HS-5 (cell line): ENCODE measurements at places on chromosomes 12 and 14.

GRCh38 chr12:164207-164606 is 49.8 kb downstream of the SLC6A12 start:
- DNase-seq: no peak

- no peak for DNase-seq
Observed at GRCh38 chr12:96218989-96219678, 25.0 kb downstream of the ELK3 start.

DNA sequence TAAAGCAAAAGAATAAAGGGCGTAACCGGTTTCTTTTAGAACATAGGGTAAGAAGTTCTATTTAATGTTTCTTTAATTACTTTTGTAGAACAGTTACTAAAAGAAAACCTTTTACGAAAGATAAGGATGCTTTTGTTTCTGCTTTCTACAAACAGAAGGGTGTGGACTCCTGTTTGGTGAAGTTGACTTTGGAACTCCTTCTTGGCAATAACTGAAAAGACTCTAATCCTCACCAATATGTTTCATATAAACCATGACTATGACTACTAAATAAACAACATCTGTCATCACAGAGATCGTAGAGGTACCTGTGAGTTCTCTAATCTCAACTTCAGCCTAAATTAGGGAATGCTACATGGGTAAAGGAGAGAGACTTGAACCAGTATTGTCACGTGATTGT is 210.8 kb upstream of the FLRT2 start:
- DNase-seq: no peak

DNA sequence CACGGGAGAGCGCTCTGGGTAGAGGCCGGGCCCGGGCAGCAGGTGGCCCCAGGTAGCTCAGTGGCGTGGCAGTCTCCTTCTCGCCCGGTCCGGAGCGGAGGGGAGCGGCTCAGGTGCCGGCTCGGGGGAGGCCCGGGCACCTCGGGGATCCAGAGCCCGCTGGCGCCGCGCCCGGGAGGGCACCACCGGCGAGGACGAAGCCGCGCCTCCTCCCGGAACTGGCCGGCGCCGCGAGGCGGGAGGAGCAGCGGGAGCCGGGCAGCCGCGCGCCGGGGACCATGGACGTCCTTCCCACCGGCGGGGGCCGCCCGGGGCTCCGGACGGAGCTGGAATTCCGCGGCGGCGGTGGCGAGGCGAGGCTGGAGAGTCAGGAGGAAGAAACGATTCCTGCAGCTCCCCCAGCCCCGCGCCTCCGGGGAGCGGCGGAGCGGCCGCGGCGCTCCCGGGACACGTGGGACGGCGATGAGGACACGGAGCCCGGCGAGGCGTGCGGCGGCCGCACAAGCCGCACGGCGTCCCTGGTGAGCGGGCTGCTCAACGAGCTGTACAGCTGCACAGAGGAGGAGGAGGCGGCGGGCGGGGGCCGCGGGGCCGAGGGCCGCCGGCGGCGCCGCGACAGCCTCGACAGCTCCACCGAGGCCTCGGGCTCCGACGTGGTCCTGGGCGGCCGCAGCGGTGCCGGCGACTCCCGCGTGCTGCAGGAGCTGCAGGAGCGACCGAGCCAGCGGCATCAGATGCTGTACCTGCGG is 21.5 kb upstream of the GNS start:
- no peak for DNase-seq

DNA sequence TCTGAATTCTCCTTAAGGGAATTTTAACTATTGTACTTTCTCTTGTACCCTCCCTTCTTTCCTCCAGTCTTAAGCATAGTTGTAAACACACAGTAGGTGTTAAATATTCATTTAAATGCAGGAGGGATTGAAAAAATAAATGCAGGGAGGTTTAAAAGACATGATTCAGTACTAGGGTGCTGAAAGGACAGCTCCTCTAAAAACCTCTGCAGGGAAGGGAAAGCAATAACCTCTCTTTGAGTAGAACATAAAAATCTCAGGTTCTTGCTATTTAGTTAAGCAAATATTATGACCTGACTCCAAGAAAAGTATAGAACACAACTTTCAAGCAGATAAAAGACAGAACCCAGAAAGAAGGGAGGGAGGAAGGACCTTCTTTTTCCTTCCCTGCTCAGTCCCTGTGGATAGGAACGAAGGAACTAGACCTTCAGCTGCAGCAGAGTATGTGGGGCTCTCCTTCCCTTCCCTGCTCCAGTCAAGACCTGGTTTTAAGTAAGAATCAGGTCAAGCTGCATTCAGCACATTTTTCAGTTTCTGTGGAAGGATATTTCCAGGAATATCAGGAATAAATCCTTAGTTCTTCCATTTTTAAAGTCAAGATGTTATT is 4.7 kb downstream of the MAP3K9 start:
- no peak for DNase-seq

DNA sequence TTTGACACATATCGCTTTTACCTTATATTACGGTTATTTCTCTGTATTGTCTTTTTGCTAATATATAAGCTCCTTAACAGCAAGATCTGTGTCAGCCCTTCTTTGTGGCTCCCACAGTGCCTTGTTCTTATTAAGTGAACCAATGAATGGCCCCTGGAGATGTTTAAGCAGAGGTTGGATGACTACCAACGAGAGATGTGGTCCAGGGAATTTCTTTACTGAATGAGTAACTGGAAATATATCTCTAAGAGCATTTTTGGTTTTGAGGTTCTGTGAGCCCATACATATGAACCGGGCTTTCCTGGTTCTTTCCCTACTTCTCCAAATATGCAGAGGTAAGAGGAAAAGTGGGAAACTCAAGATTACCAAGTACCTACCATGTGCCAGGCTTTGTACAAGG is 23.5 kb downstream of the CALCOCO1 start:
- no peak for DNase-seq

DNA sequence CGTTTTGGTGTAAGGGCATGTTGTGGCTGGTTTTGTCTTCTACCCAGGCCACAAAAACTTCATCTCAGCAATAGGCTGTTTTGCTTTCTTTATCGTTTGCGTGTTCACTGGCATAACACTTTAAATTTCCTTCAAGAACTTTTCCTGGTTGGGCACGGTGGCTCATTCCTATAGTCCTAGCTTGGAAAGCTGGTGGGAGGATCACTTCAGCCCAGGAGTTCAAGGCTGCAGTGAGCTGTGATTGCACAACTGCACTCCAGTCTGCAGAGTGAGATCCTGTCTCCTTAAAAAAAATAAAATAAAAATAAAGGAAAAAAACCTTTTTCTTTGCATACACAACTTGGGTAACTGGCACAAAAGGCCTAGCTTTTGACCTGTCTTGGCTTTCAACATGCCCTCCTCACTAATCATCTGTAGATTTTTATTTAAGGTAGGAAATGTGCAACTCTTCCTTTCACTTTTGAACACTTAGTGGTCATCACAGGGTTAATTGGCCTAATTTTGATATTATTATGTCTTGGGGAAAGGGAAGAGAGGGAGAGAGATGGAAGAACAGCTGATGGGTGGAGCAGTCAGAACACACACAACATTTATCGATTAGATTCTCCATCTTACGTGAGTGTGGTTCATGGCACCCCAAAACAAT is 78.9 kb upstream of the PSMA6 start:
- no peak for DNase-seq

DNA sequence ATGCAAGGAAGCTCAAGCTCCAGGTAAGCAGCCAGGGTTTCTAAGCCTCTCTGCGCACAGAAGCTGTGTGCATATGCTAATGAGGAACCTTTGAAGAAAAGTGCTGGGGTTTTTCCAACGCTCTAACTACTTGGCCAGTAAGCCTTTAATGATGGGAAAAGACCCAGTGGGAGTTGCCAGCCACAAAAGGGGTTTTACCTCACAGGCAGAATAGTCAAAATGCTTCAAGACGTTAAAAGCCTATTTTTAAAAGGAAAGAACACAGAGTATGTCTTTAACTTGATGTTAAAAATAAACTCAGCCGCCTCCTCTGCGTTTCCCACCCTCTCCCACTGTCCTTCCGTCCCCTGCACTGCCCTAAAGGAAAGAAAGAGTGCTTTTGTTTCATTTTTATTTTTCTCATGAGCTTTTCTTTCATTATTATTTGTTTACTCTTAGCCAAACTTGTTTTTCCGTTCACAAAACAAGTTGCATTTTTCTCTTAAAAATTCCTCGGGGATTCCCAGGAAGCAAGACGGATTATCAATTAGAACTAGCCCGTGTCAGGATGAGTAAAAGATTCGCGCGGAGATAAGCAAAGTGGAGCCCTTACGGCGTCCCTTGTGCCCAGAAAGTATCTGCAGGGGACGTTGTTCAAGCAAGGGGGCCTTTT is 209.8 kb upstream of the NUDT4 start:
- DNase-seq: no peak
